Activated CD8-positive, alpha-beta memory T cell treated with anti-CD3 and anti-CD28 coated beads for 24 hours (primary cell): ENCODE measurements at places on chromosomes 4 and X.

GRCh38 chr4:76061982-76062381 lies 12.5 kb upstream of the ART3 start:
- DNase-seq = no peak

- DNase-seq = no peak
Observed at GRCh38 chr4:121642292-121642691, 54.5 kb downstream of the ANXA5 start.

GRCh38 chrX:65196758-65197360 lies 220.6 kb upstream of the ZC4H2 start:
- DNase-seq = no peak

GRCh38 chr4:145034727-145035211 lies 63.2 kb downstream of the ANAPC10 start:
- no peak for DNase-seq

DNA sequence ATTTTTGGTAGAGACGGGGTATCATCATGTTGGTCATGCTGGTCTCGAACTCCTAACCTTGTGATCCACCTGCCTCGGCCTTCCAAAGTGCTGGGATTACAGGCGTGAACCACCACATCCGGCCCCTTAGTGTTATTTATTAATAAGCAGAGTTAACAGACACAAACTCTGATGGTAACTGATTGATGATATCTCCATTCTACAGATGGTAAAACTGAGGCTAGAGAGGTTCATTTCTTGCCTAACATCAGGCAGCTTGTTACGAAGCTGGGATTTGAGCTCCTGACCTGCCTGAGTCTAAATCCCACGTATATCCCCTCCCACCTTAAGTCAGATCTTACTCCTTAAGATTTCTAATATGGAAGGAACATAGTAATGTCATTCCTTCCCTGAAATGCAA lies 36.9 kb downstream of the TBC1D14 start:
- DNase-seq = no peak

GRCh38 chr4:33998291-33998690 lies 2246.0 kb downstream of the ARAP2 start:
- DNase-seq = no peak

DNA sequence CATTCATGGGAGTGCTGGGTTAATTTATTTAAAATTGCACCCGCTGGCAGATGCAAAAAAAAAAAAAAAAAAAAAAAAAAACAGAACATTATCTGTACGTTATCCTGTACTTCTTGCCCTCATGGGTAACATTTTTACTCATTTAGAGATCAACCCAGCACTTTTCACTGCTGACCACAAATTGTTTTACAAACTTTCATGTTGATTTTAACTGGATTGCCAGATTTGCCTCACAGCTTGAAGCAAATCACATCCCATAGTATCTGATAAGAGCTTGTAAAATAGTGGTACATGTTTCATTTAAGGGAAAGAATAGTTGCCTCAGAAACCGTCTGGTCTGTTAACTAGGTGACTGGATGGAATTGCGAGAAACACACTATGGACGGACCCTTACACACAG lies 640.8 kb downstream of the TRIML1 start:
- DNase-seq = no peak

DNA sequence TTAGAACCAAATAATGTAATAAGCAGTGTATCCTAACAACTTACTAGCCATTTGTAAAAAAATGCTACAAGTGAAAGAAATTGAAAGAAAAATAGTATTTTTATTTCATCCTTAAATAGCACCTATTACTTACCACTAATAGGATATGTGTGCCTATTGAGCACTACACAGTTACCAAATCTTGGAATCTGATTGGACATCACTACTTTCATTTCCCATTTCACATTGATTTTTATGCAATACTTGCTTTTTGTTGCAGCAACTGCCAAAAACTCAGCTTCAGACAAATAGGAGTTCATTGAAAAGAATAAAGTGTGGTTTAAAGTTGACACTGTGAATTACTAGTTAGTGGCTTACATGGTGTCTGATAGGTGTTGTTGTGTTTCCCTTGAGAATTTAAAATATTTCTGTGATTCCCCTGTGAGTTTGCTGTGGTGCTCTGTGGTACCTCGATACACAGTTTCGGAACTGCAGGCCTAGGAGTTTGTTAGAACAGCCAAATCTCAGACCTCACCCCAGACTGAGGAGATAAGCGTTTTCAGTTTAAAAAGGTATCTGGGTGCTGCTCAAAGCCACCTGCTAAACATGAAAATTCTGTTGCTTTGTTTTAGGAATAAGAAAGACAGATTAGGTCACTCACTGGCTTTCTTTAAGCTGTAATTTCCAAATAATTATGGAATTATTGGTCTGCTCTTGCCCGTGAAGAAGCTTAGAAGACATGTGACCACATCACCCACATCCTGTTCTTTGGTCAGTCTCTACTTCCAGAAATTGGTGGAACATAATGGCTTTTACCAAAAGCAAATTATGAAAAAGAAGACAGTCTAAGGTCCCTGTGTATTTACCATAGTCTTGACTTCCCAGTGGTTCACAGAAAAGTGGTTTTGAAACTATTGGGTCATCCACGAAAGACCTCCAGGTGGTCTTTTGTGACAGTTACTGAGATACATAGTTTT lies 97.8 kb downstream of the SYTL5 start:
- no peak for DNase-seq

GRCh38 chr4:67874986-67875385 lies 8.8 kb downstream of the TMPRSS11D start:
- DNase-seq = no peak

DNA sequence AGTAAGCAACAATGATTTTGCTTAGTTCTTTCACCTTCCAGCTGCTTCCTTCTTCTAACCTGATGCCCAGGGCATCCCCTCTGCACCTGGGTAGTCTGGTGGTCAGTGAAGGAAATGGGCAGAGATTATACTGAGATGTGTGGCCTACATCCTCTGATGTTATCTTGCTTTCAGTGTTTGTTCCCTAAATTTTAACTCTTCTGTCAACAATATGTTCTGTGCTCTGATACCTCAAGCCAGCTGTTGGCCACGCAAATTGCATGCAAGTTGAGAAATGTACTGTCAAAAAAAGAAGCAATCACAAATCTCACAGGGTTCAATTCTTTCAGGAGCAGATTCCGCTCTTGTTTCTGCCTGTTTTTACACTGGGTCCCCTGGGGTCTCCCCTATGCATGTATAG lies 73.8 kb downstream of the FBXW7 start:
- DNase-seq = no peak
